Activated CD8-positive, alpha-beta memory T cell treated with anti-CD3 and anti-CD28 coated beads, Interleukin-2, amount 50 U/mL, for 48 hours (primary cell): ENCODE measurements at places on chromosomes 5 and 9.

- no peak for DNase-seq
Observed at GRCh38 chr9:15219546-15219945, 87.5 kb downstream of the TTC39B start.

GRCh38 chr9:5582835-5583195 lies 46.1 kb upstream of the RIC1 start:
- no peak for DNase-seq

DNA sequence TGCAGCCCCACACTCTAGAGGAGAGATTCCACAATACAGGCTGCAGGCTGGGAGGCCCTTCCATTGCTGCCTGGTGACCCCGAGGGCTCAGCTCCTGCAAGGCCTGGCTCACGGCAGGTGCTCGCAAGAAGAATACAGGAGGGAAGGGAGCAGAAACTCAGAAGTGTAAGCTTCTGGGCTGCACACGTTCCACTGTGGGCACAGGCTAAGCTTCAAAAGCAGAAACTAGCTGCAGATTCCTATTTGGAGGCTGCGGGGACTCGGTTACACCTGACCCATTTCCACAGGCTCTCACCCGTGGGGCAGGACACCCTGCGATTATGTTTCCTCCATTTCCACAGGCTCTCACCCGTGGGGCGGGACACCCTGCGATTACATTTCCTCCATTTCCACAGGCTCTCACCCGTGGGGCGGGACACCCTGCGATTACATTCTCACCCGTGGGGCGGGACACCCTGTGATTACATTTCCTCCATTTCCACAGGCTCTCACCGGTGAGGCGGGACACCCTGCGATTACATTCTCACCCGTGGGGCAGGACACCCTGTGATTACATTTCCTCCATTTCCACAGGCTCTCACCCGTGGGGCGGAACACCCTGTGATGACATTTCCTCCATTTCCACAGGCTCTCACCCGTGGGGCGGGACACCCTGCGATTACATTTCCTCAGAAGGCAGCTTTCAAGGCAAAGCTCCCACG lies 10.3 kb downstream of the LPCAT1 start:
- peak; percentile 23 for DNase-seq

DNA sequence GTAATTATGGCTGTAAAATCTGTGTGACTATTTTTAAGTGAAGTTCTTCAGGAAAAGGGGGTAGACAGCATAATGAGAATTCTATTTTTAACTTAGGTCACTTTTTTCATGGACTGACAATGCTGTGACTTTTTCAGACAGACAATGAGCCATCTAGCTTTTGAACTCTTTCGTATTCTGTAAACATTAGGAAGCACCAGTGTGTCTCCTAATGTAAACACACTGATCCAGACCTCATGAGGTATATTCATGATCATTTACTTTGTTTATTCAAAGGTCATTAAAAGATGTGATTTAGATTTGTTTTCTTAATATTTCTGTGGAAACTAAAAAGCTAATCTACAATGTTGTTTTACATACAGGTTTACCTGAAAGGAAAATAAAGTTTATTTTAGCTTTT lies 352.6 kb downstream of the ADGRV1 start:
- DNase-seq, result no peak

GRCh38 chr5:146118322-146118721 lies 12.9 kb upstream of the PLAC8L1 start:
- DNase-seq, result no peak

GRCh38 chr5:72860499-72860898 lies 44.0 kb downstream of the TNPO1 start:
- no peak for DNase-seq

DNA sequence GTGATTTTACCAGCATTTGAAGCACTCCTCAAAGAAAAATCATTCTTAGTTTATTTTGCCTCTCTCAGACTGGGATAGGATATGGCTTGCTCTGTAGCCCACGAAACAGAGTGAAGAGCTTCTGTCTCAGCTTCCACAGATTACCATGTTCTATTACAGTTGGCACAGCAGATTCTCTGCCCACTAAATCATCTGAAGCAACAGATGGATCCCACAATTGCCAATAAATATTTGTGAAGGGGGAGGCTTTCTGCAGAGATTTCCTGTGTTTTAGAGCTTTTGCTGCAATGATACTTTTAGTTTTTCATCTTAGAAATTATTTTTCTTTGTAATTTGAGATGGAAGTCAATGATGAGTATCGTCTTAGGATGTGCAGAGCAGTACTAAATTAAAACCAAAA lies 12.3 kb upstream of the MAP3K1 start:
- DNase-seq, result no peak

- no peak for DNase-seq
Observed at GRCh38 chr9:4826417-4827166, 33.8 kb downstream of the RCL1 start.

GRCh38 chr9:22590336-22591033 lies 143.9 kb downstream of the DMRTA1 start:
- DNase-seq, result no peak

- no peak for DNase-seq
Observed at GRCh38 chr9:83526901-83527300, 11.3 kb downstream of the FRMD3 start.

DNA sequence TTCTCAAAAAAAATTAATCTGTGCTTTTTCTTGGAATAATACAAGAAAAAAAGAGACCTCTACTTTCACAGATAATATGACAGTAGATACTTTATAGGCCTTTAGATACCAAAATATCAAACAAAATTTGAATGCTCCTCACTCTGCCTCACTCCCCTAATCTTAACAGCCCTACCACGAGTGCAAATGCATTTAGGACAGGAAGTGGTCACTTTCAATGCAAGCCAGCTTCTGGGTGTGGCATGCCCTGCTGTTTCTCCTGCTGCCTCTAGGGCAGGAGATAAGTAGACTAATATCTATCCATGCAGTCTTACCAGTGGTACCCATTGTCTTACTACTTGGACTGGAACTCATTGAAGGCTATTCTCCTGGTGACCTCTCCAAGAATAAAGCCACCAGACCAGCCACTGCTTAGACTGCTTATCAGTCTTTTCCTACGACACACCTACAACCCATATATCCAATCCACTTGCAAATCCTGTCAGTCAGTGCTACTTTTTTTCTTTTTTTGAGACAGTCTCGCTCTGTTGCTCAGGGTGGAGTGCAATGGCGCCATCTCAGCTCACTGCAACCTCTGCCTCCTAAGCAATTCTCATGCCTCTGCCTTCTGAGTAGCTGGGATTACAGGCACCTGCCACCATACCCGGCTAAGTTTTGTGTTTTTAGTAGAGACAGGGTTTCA lies 23.0 kb downstream of the FRRS1L start:
- DNase-seq, result no peak

DNA sequence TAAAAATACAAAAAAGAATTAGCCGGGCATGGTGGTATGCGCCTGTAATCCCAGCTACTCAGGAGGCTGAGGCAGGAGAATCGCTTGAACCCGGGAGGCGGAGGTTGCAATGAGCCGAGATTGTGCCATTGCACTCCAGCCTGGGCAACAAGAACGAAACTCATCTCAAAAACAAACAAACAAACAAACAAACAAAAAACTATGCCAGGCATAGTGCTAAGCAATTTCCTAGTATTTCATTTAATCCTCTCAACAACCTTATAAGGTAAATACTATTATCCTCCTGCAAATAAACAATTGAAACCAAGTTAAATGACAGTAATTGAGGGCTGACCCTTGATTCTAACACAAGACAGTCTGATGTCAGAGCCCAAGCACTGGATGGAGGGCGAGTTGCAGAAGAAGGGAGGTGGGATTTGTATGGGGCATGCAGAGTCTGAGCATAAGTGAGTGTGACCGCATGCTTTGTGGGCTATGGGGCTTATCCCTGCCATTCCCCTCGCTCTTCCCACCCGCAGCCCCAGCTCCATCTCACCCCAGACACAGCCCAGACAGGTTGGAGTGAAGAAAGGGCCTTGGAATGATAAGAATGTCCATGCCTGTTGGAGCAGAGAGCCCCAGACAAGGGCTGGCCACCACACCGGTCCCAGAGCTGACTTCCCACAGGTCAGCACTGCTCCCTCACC lies 24.3 kb upstream of the RPS14 start:
- no peak for DNase-seq

DNA sequence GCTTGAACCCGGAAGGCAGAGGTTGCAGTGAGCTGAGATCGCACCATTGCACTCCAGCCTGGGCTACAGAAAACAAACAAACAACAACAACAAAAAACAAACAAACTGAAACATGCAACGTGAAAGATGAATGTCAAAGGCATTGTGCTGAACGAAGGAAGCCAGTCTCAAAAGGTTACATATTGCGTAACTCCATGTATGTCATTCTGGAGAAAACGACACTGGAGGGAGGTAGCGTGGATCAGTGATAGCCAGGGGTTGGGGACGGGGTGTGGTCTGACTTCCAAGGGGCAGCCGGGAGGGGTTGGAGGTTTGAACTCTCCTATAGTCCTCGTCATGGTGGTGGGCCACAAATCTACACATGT lies 12.1 kb upstream of the WDR5 start:
- DNase-seq, result no peak

DNA sequence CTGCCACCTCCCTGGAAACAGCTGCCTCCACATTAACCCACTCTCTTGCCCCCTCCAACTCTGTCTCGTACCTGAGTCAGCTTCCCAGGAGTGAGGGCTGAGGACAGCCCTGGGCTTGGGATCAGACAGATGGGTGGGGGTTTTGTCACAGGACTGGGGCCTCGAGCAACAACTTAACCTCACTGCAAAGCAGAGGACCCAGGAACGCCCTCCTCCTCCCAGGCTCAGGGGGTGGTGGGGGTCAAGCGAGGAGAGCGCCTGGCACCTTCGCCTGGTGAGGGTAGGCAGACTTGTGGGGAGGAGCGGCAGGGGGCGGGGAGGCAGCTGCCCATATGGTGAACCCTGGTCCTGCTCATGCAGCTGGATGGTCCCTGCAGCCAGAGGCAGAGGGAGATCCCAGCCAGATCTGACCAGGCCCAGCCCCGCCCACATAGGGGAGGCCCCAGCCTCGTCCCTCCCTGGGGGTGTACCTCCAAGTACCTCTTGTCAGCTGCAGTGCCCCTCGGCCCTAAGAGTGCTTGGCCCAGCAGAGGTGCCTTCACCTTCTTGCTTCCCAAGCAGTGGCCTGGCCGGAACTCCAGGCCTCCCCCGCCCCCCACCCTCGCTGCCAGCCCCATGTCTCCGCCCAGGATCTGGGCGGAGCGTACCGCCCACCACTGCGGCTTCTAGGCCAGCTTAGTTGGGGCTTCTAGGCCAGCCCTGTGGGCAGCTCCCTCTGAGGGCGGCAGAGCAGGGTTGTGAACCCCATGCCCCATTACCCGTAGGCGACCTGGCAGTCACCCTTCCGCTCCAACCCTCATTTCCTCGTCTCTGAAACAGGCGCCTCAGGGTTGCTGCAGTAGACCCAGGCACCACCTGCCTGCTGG lies at the start of gene SARDH:
TSS of gene SARDH (minus strand) at position 579 of the 866 bp plus-strand sequence. CDS start 4,179 bp downstream, outside the sequence.
- peak; percentile 72 for DNase-seq

- no peak for DNase-seq
Observed at GRCh38 chr9:95366731-95367325, 49.3 kb upstream of the FANCC start.

- DNase-seq, result no peak
Observed at GRCh38 chr5:124399426-124399961, 346.9 kb downstream of the ZNF608 start.

DNA sequence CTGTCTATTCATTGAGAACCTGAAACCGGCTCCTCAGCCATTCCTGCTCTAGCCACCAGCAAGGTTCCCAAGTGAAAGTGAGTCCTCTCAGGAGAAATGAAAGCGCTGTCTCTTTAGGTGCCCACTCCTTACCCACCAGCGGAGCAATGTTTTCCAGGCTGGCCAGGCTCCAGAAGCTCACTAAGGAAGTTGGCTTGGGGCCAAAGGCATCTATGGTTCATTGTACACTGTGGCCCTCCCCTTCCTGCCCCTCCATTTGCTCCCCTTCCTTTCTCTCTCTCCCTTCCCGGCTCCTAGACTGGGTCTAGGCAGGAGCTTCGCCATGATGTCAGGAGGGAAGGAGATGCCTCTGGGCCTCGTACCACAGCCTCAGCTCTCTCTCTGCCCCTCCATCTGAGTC lies 1.1 kb upstream of the GABRP start:
- DNase-seq, result no peak

DNA sequence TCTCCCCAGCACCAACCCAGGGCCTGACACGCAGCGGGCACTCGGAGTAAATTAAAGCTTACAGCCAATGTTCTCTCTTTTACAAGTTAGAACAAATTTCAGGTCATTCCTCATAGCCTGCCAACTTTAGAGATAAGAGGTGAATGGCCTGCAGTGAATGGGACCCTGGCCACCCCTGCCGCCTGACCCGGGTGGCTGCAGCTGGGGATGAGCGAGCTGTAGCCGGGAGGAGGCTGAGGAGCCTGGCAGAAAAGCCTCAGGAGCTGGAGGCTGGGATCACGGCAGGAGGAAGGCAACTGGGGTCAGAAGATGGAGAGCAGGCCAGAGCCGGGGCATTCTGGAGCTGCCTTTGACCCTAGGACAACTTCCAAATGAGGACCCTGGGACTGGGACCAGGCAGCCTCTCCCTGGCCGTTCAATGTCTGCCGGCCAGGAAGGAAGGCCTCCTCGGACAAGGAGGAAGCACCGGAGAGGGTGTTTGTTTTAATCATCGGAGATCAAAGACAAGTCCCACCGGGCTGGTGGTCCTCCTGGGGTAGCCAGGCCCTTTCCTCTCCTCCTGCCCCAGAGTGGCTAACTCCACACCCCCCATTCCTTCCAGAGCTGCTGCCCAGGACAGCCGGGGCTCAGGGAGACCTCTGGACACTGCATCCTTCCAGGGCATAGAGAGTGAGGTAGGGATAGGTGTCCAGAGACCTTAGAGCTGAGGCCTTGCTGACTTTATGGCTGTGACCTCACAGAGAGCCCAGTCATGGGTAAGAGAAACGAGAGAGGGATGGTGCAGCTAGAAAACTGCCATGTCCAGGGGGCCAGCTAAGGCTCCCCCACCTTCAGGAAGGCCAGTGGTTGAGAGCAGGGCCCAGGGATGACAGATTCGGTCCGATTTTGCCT lies 87.3 kb upstream of the LMX1B start:
- no peak for DNase-seq

GRCh38 chr5:137997726-137998213 lies 35.1 kb downstream of the FAM13B start:
- DNase-seq, result no peak

DNA sequence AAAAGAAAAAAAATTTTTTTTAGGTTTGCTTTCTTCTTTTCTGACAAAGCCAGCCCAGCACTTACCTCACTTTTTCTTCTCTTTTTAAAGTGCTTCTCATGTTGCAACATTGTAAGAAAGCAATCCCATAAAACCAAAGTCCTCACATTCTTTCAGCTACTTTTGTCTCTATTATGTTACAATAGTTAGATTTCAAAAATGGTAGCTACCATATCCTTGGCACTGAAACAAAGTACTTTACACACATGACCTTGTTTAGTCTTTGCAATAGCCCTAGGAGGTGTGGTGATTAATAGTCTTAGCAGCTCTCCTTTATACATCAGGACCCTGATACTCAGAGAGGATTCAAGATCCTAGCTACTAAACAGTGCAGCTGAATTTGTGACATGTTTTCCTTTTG lies 23.5 kb upstream of the CARTPT start:
- no peak for DNase-seq

GRCh38 chr5:158463188-158463587 lies 604.2 kb upstream of the CLINT1 start:
- no peak for DNase-seq

- DNase-seq, result no peak
Observed at GRCh38 chr9:77954013-77954665, 77.5 kb downstream of the GNAQ start.

GRCh38 chr5:57311921-57312735 lies 138.3 kb downstream of the GPBP1 start:
- DNase-seq, result no peak
